ENCODE measurements at places on chromosomes 2 and 18. TPM values are rescaled to one million over a fixed set of nuclear protein-coding genes. Genes with fewer than 3 reads are reported as not detected.

- no peak for DNase-seq
These were observed 63.4 kb downstream of the TPO start for GRCh38 chr2:1476617-1477195.

DNA sequence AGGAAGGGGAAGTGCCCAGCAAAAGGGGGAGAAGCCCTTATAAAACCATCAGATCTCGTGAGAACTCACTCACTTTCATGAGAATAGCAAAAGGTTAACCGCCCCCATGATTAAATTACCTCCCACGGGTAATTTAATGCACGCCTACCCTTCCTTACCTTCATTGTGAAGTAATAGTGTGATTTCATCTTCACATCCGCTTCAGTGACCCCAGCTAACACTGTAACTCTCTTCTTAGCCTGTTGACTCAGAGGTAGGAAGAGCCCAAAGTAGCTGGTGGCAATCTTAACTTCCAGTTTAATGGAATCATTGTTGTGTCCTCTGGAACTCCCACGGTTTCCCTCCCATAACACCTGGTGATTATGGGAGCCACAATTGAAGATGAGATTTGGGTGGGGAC is 120.5 kb downstream of the GULP1 start:
- DNase-seq, result no peak

DNA sequence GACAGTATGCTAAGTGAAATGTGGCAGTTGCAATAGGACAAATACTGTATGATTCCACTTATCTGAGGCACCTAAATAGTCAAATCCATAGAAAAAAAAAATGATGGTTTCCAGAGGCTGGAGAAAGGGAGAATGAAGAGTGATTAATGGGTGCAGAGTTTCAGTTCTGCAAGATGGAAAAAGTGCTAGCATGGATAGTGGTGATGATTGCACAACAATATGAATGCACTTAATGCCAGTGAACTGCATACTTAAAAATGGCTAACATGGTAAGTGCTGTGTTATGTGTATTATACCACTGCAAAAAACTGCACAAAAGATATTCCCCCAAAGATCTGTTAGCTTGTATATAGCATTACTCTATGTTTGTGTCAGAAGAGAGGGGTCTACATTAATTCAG is 185.4 kb downstream of the INHBB start:
- DNase-seq, result no peak

DNA sequence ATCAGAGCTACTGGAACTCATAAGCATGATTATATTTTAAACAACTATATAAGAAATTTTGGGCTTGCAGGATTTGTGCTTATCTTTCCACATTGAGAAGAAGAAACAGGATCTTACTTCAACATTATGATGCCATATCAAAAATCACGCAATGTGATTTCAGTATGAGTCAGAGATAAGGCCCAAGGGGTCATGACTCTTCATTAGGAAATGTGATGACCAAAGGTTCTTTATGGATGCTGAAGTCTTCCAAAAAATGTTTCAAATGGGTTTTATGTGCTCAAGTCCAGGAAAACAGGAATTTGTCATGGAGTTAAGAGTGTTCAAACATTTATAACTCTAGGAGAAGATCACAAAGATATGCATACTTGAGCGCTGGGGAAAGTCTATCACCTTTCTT is 7.8 kb upstream of the SERPINB2 start:
- DNase-seq, result no peak

DNA sequence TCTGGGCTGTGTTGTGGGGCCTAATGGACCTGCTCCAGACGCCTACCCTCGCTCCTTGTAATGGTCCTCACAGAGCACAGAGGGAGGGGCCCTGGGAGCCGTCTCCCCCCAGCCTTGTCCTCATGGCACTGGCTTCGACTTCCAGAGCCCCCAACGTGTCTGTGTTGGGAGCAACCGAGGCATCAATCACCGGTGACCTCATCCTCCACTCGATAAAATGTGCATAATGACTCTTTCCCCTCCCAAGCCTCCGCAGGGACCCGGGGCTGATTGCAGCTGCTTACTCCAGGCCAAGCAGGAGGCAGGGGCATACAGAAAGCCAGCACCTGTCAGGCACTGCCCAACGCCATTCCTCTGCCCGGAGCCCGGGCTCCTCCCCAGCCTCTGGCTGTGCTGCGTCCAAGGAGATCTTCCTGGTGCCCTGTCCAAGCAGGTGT is 271.7 kb downstream of the NDUFA10 start:
- no peak for DNase-seq

DNA sequence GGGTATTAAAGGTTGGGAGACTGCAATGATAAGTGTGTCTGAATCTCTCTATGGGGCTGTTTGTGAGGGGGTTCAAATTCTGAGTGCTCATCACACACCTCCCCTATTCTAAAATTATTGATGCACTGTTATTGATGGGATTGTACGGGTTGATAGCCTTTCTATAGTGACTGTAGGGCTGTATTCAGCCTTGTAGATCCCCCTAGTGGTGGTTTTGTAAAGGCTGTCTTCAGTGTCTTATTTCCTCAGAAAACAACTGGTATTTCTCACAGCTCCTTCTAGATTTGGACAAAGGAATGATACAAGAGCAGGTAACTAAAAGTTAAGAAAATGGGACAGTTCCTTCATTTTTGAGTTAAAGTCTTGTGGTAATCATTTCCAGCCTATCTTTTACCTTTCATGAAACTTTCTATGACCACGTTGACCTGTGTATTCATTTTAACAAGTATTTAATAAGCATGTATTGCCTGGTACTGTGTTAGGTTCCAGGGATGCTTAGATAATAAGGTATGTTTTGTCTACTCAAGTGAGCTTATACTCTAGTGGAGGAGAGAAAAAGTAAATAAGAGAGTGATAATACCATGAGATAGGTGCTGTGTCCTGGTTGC is 21.2 kb downstream of the SMAD4 start:
- no peak for DNase-seq

DNA sequence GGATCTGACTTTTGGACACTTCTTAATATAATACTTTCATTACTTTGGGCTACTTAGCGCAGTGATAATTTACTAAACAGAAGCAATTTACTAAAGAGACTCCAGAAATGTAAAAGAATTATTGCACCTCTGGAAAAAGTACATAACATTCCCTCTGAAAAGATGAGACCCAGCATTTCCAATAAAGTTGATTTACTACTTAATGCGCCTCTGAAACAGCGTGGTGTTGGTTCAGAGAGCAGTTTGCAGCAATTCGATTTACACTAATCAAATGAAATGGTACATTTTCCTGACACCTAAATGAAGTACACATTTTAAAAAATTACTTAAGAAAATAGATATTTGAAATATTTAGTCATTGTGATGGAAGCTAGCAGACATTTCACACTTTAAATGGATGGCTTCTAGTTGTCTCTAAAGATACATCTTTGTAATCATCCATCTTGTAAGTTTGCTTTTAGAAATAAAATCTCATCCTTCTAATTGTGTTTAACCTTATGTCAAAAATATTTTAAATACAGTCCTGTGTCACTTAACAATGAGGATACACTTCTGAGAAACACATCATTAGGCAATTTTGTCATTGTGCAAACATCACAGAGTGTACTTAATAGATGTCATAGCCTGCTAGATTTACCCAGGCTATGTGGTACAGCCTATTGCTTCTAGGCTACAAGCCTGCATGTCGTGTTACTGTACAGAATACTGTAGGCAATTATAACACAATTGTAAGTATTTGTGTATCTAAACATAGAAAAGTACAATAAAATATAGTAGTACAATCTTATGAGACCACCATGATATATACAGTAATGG is 284.6 kb upstream of the UBE2E3 start:
- DNase-seq, result no peak

DNA sequence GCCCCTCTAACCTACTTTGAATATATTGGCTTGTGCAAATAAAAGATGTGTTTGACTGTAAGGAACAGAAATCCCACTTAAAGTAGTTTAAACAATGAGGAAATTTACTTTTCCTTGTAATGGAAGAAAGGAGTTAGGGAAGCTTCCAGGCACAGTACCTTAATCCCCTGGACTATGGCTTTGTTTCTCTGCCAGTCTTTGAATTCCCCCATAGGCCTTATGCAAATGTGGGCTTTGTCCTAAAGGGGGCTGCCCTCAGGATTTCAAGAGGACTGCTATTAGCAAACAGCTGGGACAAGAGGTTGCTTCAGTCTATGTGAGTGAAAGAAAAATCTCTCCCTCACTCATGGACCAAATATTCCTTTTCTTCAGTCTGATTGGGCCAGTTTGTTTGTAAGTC is 255.1 kb upstream of the THSD7B start:
- no peak for DNase-seq

- DNase-seq, result no peak
These were observed 335 bp upstream of the NCKAP5 start for GRCh38 chr2:133568598-133568997.

GRCh38 chr2:69154106-69154505 is 141.1 kb downstream of the ANTXR1 start:
- no peak for DNase-seq

- DNase-seq, result no peak
These were observed 15.1 kb upstream of the RTTN start for GRCh38 chr18:70220628-70221027.

DNA sequence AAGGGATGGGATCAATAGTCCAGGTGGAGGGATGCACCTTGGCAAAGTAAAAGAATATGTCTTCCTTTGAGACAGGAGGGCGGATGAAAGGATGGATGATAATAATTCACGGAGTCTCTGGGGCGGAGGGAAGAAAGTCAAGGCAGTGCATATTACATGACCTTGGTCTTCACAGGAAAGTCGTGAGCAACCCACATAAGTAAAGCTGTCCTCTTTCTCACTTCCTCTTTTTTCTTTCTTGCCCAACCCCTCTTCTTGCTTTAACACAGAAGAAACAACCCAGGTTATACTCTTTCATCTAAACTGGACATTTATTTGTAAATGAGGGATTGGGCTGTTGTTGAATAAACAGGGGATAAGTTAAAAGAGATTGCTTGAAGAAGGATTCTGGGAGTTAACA is 168.7 kb upstream of the SKOR2 start:
- no peak for DNase-seq

- DNase-seq, result no peak
These were observed 408.2 kb upstream of the HNRNPA3 start for GRCh38 chr2:176804392-176804791.

GRCh38 chr2:156405586-156405985 is 30.6 kb upstream of the GPD2 start:
- no peak for DNase-seq

GRCh38 chr2:233434666-233435330 is 80.5 kb downstream of the DGKD start:
- DNase-seq, result no peak

DNA sequence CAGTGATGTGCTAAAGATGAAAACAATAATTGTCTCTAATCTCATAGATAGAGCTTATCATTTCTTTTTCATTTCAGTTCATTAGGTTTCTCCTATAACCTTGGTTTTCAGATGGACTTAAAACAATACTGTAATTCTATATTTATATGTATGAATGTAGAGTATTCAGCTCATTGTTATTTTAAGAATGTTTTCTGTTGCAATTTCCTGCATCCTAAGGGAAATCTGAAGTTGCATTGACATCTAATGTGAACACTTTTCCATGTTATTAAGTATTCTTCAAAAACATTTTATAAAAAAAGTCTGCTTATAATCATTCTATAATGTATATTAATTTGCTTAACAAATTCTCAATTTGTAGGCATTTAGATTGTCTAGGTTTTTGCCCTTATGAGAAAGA is 288.9 kb downstream of the XIRP2 start:
- no peak for DNase-seq

DNA sequence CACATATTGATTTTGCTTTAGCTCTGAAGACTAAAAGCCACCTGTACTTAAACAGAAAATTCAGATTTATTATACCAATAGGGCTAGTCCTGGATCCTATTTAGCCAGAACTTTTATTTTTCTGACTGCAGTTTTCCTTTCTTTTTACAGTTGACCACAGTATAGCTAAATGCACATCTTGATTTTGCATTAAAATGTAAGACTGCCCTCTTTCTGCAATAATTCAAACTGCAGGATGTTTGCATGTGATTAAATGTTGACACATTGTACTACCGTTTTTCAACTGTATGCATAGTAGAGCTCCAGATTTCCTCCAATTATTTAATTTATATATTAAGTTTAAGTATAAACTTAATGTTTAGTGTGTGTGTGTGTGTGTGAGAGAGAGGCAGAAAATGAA is 1262.9 kb downstream of the SUCLG1 start:
- no peak for DNase-seq

DNA sequence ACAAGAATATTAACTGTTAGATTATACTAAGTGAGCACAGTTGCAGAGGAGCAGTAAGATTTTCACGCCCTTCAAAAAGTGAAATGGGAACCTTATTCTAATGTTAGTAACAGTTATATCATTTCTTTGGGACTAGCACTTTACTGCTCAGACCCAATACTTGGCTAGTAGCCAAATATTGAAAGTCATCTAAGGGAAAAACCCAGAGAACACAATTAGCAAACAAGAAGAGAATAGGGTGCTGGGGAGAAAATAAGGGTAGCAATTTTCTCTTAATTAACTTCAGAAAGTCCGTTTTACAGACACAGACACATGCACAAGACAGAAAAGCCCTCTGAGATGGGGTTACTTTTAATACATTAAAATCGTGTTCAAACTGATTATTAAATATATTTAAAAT is 71.8 kb downstream of the ID2 start:
- DNase-seq, result no peak

DNA sequence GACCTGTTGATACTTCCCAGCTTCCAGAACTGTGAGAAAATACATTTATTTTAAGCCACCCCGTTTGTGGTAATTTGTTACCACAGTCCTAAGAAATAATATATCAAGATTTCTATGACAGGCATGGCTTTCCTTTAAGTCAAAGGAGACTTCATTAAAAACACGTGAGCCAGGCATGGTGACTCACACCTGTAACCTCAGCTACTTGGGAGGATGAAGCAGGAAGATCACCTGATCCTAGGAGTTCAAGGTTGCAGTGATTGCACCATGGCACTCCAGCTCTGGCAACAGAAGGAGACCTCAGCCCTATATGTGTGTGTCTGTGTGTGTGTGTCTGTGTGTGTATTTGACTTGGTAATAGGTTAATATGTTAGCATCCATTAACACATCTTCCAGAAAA is 69.8 kb upstream of the SCN7A start:
- DNase-seq, result no peak

DNA sequence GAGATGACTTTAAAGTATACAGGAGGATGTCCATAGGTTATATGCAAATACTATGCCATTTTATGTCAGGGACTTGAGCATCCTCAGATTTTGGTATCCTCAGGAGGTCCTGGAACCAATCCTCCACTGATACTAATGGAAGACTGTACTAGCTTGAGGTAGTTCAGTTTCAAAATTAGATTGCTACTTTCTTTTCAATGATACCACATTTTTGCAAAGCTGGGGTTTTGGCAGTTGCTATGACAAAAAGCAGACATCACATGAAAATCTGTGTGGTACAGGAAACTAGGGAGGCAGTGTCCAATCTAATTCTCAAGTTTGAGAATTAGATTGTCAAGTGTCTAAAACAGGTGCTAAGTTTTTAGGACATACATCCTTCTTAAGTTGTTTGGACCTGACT is 14.2 kb downstream of the EHBP1 start:
- no peak for DNase-seq

ANKRD36C gene
- 27.7 TPM for total RNA-seq

CABYR gene
- total RNA-seq, result 1.2 TPM

LYPD6 gene
- total RNA-seq, result not detected

CIDEA gene
- not detected for total RNA-seq

SFTPB gene
- not detected for total RNA-seq

SLC39A6 gene
- 15.7 TPM for total RNA-seq

ALPP gene
- total RNA-seq, result not detected

ANKRD44 gene
- 101 TPM for total RNA-seq

IL36A gene
- not detected for total RNA-seq
